SJSA1 (cell line): ENCODE measurements at places on chromosomes 7 and 10. TPM values are rescaled to one million over a fixed set of nuclear protein-coding genes. Genes with fewer than 3 reads are reported as not detected.

Gene PRPS1L1
- total RNA-seq: not detected in 2 replicates

DNA sequence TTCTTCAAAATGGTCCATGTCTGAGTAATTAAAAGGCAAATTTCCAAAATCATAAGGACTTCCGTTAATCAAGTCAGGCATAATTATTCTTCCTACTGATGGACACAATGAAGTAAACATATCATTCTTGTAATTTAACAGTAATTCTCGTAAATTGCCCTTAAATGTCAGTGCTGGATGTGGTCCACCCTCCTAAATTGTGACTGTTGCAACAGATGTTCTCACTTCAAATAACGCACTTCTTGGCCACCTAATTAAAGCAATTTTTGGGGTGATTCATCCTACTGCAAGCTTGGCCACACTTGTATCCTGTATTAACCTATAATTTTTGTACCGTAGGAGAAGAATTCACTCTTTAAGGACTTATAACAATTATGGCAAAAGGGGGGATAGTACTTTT is 1.9 kb downstream of the COL1A2 start:
- H3K4me1 ChIP-seq: peaks cover 51% of the 10 kb centered on the region
- peak overlapping the region; percentile 60 for H3K4me3 ChIP-seq
- no peaks in the 10 kb centered on the region for H3K27me3 ChIP-seq
- DNase-seq: no peak

DNA sequence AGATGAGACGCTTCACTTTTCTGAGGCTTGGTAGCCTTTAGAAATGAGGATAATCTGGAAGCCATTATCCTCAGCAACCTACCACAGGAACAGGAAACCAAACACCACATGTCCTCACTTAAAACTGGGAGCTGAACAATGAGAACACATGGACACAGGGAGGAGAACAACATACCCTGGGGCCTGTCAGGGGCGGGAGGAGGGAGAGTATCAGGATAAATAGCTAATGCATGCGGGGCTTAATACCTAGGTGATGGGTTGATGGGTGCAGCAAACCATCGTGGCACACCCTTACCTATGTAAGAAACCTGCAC is 48.9 kb downstream of the LRGUK start:
- H3K4me3 ChIP-seq: no peak overlapping the region
- no peaks in the 10 kb centered on the region for H3K27me3 ChIP-seq
- peaks cover 9% of the 10 kb centered on the region for H3K4me1 ChIP-seq
- H3K36me3 ChIP-seq: no peaks in the 10 kb centered on the region
- no peak for DNase-seq

- DNase-seq: no peak
- no peak overlapping the region for H3K4me3 ChIP-seq
- H3K4me1 ChIP-seq: no peaks in the 10 kb centered on the region
- no peaks in the 10 kb centered on the region for H3K36me3 ChIP-seq
- no peaks in the 10 kb centered on the region for H3K27me3 ChIP-seq
- no peak overlapping the region for H3K27ac ChIP-seq
Observed at GRCh38 chr10:33454554-33454953, 120.1 kb upstream of the NRP1 start.

GRCh38 chr10:67925449-67926005 is 41.1 kb downstream of the SIRT1 start:
- H3K36me3 ChIP-seq: peaks cover 48% of the 10 kb centered on the region
- no peaks in the 10 kb centered on the region for H3K4me1 ChIP-seq
- H3K4me3 ChIP-seq: no peak overlapping the region
- no peak overlapping the region for H3K27ac ChIP-seq

DNA sequence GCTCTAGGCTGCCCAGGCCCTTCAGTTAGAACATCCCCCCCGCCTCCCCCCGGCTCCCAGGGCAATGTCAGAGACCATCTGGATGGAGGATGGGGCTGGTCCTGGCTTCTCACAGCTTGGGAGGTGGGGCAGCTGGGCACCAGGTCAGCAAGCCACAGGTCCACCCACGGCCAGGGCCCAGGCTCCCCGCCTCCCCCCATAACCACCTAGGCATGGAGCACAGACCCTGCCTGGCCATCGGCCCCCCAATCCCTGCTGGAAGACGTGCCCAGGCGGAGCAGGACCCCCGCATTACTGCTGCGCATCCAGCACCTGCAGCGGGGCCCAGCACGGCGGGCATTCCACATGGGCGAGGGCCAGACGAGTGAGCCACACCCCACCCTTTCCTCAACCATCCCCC is 169.6 kb downstream of the ELFN1 start:
- no peaks in the 10 kb centered on the region for H3K36me3 ChIP-seq
- no peaks in the 10 kb centered on the region for H3K27me3 ChIP-seq
- no peak overlapping the region for H3K4me3 ChIP-seq
- no peaks in the 10 kb centered on the region for H3K4me1 ChIP-seq

GRCh38 chr7:155862123-155862892 is 50.0 kb upstream of the SHH start:
- DNase-seq: no peak
- peaks cover 6% of the 10 kb centered on the region for H3K27me3 ChIP-seq
- no peak overlapping the region for H3K27ac ChIP-seq
- no peaks in the 10 kb centered on the region for H3K4me1 ChIP-seq

DNA sequence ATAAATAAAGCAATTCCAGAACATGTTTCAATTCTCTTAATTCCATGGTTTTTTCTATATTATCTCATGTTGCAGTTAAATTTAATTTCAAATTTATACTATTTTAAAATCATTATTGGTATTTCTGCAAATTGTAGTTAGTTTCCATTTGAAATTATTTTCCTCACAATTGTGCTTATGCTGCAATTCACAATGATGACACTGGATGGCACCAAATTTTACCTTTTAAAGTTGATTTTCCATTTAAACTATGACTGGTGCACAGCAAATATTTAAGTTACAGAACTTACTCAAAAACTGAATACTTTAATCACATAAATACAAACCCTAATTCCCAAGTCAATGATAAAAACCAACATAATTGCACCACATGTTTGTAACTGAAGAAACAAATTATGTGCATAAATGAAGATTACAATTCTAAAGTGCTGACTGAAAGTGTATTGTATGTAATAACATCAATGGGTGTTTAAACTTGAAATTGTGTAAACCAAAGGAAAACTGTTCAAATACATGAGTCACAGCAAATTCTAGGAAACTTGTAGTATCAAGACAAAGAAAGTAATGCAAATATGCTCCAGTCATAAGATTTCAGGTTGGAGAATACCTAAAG is 75.3 kb upstream of the AASS start:
- H3K27ac ChIP-seq: no peak overlapping the region
- H3K4me1 ChIP-seq: no peaks in the 10 kb centered on the region
- H3K36me3 ChIP-seq: no peaks in the 10 kb centered on the region
- H3K27me3 ChIP-seq: no peaks in the 10 kb centered on the region
- H3K4me3 ChIP-seq: no peak overlapping the region
- no peak for DNase-seq

Gene C10orf53
- not detected in 2 replicates for total RNA-seq

GRCh38 chr7:98079891-98080648 is 26.6 kb upstream of the LMTK2 start:
- no peak for DNase-seq
- H3K36me3 ChIP-seq: no peaks in the 10 kb centered on the region
- no peak overlapping the region for H3K4me3 ChIP-seq
- H3K4me1 ChIP-seq: no peaks in the 10 kb centered on the region
- 0 out of 2 replicates have a peak, but pooled peaks cover 2% of the 10 kb centered on the region for H3K27me3 ChIP-seq

DNA sequence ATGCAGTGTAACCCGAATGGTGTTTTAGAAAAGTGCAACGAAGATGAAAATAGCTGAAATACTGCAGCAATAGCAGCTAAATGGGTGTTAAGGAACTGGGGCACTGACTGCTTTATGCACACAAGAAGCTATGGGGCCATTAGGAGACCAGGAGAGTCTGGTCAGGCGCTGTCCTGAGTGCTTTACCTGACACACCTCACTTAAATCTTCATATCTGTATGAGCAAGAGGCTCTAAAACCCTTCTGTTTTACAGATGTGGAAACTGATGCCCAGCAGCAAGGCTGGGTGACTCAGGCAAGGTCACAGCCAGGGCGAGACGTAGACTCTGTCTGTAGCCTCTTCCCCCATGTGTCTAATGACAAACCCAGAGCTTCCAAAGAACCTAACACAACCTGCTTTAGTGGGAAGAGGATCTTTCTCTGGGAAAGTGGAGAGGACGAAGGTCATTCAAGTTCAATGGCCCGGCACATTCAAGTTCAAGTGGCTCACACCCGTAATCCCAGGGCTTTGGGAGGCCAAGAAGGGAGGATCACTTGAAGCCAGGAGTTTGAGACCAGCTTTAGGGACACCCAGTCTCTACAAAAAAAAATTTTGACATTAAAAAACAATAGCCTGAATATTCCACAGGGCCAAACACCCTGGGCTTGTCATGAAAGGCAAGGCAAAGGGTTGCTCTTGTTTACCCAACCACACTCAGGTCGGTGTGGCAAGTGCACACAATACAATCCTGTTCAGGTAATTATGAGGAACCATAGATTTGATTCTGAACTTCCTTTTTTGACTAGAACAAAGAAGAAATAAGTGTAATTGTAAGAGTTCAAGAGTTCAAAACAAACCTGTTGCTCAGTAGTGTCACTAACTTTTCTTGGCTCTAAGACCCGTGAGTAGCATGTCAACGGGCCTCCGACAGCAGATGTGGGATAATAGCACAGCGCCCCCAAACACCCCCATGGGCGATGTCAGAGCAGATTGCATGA is 53.7 kb upstream of the KLF6 start:
- no peak overlapping the region for H3K27ac ChIP-seq
- H3K36me3 ChIP-seq: no peaks in the 10 kb centered on the region

Gene COPG2
- total RNA-seq: 35.4 and 36.2 TPM in 2 replicates

Gene P4HA1
- 100 and 103 TPM in 2 replicates for total RNA-seq

Gene ADCYAP1R1
- total RNA-seq: not detected in 2 replicates

Gene FAM25A
- not detected in 2 replicates for total RNA-seq

- no peaks in the 10 kb centered on the region for H3K36me3 ChIP-seq
- H3K4me1 ChIP-seq: no peaks in the 10 kb centered on the region
- no peak overlapping the region for H3K27ac ChIP-seq
Observed at GRCh38 chr7:114554781-114555537, 140.3 kb downstream of the FOXP2 start.

DNA sequence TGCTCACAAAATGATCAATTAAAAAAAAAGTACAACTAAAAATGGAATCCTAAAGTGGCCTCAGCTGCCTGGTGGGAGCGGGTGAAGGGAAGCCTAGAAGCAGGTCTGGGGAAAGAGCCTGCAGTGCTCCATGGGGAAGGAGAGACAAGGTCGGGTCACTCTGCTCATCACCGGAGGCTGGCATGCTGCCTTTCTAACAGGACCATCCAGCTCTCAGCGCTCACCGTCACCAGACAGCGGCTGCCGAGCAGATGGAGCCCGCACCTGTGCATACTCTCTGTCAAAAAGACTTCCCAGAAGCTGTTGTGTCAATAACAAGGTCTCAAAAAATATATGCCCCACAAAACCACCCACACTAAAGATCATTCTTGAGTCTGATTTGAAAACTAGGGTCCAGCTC is 112.8 kb downstream of the BAMBI start:
- no peak overlapping the region for H3K27ac ChIP-seq
- no peak for DNase-seq
- no peaks in the 10 kb centered on the region for H3K27me3 ChIP-seq
- no peaks in the 10 kb centered on the region for H3K4me1 ChIP-seq

Gene CHN2
- total RNA-seq: 0.21 TPM in 1 of 2 replicates, not detected in the other

DNA sequence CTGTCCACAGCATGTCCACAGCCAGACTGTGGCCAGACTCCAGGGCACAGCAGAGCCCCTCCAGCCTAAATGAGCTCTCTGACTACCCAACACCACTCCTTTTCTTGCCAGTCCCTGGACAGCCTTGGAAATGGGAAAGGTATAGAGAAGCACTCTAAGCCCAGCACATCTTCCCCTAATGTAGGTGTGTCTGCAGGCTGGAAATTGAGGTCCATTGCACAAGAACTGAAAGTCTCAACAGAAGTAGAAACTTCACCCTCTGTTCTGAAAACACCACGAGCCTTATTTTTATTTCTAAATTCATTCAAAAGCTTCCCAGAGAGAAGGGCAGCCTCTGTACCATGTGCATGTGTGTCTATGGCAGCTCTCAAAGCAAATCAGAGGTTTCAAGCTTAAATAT is 3.7 kb upstream of the KCNMA1 start:
- peaks cover 19% of the 10 kb centered on the region for H3K4me1 ChIP-seq
- H3K27ac ChIP-seq: no peak overlapping the region
- H3K4me3 ChIP-seq: no peak overlapping the region
- no peak for DNase-seq
- H3K36me3 ChIP-seq: no peaks in the 10 kb centered on the region
- H3K27me3 ChIP-seq: peaks cover 22% of the 10 kb centered on the region

DNA sequence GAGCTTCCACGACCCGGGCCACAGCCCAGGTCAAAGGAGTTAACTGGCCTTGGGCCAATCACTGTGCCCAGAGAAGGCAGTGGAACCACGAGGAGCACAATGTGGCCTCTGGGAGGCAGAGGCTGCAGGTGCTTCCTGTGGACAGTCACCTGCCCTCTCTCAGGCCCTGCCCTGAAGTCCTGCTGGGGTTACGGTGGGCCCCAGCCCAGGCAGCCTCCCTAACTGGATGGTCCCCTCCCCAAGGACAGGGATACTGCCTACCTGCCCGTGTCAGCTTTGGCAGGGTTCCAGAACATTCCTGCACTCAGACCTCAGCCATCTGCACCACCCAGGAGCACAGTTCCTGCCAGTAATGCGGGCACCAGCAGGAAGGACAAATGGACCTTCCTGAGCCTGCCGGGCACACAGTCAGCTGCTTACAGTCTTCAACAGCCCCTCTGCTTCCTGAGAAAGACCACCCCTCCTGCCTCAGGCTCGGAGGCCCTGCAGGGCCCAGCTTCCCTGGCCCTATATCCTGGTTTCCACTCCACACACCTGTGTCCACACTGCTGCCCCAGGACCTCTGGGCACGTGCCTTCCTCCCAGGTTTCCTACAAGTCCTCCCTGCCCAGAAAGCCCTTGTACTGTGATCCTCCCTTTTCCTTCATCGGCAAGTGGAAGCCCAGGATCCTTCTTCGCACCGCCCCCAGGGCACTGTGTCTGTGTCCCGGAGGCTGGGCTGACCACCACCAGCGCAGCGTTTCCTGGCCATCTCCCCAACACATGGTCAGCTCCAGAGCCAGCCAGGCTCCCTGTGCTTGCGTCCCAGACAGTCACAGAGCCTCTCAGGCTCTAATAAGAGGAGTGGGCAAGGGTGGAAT is 23.3 kb downstream of the WDR86 start:
- H3K4me1 ChIP-seq: no peaks in the 10 kb centered on the region
- no peak overlapping the region for H3K27ac ChIP-seq
- no peak overlapping the region for H3K4me3 ChIP-seq
- H3K27me3 ChIP-seq: peaks cover 8% of the 10 kb centered on the region; the same call in 1 of the 2 replicates
- DNase-seq: no peak
- H3K36me3 ChIP-seq: no peaks in the 10 kb centered on the region

Gene LIPM
- not detected in 2 replicates for total RNA-seq

DNA sequence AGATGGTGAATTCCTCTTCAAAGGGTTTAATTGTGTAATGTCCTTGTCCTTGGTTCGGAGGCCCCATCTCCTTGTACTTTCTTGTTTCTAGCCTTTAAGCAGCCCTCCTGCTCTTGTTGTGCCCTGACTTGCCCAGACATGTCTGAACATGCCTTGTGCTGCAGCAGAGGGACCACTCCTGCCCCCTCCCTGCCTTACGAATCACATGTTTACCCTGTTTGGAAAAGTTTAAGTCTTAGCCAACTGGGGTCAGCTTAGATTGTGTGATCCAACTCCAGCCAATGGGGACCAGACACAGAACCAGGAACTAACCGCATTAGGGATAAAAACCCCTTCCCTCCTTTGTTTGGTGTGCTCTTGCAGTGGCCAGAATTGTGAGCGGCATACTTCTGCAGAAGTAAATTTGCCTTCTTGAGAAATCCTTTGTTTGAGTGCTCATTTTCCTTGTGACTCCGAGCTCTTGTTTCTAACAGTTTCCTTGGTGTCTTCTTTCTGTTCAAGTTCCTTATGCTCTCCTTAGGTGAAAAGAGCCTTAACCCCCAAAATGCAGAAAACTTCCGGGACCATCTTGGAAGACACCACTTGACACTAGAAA is 29.4 kb downstream of the CLRN3 start:
- no peaks in the 10 kb centered on the region for H3K4me1 ChIP-seq
- no peak overlapping the region for H3K4me3 ChIP-seq
- H3K27ac ChIP-seq: no peak overlapping the region

Gene FAM131B
- 0.16 and 0.41 TPM in 2 replicates for total RNA-seq
